Astrocyte of the hippocampus (primary cell): ENCODE measurements at places on chromosomes 6 and 20.

DNA sequence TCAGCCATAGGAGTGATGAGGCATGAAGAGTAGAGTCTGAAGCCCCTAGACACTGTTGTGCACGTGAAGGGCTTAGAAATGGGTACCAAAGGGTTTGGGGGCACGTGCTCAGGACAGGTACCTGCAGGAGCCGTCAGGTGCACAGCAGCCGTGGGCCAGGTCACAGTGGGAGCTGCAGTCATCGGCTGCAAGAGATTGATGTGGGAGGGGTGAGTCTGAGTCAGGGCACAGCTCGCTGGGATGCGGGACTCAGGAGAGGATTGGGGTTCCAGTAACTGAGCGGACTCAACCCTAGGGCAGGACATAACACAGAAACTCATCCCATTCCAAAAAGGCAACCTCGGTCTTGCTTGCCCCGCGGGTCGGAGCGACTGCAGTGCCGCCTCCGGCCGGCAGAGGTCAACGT lies 1.1 kb downstream of the DLK2 start:
- DNase-seq, result no peak

GRCh38 chr6:36914227-36914794 lies 28.6 kb downstream of the C6orf89 start:
- peak; percentile 63 for DNase-seq

- DNase-seq, result no peak
Measured at GRCh38 chr6:158008864-158009113, 27.1 kb downstream of the SYNJ2 start.

GRCh38 chr20:63957690-63958441 lies 1.6 kb upstream of the UCKL1 start:
- DNase-seq, result no peak

- DNase-seq, result peak; percentile 66
Measured at GRCh38 chr6:15073883-15074465, 171.9 kb upstream of the JARID2 start.
